Cardiac septum (tissue), 1 donor: ENCODE measurements at places on chromosomes 5 and 9. TPM values are rescaled to one million over a fixed set of nuclear protein-coding genes. Genes with fewer than 3 reads are reported as not detected.

GRCh38 chr9:70411121-70411929 lies 3.1 kb downstream of the KLF9 start:
- peak; percentile 83 for DNase-seq

- DNase-seq: no peak
Measured at GRCh38 chr5:72519111-72519510, 11.9 kb upstream of the ZNF366 start.

GRCh38 chr5:134877159-134877558 lies 3.0 kb downstream of the TXNDC15 start:
- DNase-seq: no peak

Gene PAEP
- total RNA-seq: not detected

DNA sequence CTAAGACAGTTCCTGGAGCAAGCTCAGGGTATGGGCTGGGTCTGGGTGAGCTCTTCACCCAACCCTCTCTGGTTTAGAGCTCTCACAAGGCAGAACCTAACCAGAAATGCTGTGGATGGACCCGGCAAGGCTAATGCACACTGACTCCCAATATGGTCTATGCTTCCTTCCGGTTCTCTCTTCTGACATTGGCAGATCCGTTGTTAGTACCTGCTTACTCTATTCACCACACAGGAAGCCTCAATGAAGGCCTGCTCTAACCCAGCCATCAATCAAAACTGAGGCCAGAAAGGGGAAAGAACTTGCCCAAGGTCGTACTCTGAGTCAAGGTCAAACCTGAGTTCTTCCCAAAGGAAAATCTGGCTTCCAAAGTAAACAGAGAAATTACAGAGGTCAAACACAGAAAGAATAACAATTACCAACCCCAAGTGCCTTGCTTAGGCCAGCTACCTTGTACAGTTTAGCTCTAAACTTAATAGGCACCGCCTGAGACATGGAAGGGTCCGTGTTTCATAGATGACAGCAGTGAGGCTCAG lies 46.0 kb upstream of the AKNA start:
- DNase-seq: no peak

- DNase-seq: no peak
Measured at GRCh38 chr5:169736653-169737052, 99.6 kb downstream of the DOCK2 start.

Gene SLC1A3
- 53.0 TPM for total RNA-seq

Gene BARHL1
- not detected for total RNA-seq

DNA sequence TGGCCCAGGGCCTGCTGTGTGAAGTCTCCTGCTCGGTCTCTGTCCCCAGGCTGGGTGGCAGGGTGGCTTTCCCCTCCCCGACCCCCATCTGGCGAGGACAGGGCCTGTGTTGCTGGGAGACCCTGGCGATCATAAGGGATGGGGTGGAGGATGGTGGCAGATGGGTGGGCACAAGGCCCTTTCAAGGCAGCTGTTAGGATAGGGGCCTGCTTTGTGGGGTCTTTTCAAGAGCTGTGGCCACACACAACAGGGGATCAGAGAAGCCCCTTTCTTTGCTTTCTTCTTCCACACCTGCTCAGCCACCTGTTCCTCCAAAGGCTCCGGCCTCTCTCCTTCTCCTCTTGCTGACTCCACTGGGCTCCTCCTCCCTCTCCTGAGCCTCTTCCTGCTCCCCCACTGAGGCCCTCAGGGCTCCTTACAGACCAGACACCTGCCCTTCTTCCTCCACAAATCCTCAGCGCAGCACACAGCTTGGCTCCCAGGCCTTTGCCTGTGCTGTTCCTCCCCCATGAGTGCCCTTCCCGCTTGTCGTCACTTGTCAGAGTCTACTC lies 15.0 kb upstream of the NEURL1B start:
- DNase-seq: peak; percentile 70
